ENCODE measurements at places on chromosomes 2 and 18.

DNA sequence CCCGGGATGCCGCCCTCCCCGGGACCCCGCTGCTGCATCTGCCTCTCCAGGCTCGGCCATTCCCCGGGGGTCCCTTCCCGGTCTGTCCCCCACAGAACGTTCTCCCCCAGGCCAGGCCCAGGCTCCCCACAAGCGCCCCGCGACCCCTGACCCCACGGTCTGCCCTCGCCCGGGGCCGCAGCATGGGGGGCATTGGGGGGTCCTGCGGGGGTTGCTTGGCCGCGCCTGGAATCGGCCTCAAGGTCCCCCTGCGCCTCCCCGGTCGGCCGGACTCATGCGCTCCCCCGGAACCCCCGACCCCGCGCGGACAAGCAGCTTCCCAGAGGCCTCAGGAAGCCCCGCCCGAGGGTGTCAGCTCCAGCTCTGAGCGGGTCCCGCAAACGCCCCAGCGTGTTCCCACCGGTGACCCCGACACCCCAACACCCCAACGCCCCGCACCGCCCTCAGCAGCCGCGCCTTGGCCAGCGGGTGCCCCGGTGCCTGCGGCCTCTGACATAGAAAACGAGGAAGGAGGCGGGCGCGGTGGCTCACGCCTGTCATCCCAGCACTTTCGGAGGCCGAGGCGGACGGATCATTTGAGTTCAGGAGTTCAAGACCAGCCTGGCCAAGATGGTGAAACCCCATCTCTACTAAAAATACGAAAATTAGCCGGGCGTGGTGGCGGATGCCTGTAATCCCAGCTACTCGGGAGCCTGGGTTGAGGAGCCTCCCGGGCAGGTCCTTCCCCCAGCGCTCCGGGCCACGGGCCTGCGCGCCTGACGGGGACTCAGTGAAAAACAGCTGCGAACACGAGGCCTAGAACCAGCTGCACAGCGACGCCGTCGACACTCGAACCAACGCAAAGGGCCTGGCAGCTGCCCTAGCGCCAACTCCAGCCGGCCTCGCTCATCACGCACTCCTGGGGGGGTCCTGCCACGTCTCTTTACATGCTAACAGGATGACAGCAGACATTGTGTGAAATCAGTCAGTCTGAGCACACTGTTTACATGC lies 61.8 kb upstream of the CTDP1 start:
- DNase-seq, result no peak

GRCh38 chr2:166643980-166644379 lies 149.9 kb upstream of the SCN7A start:
- no peak for DNase-seq

GRCh38 chr2:48148841-48149430 lies 242.6 kb upstream of the FBXO11 start:
- DNase-seq, result no peak

- no peak for DNase-seq
These were observed 78.8 kb upstream of the TTN start for GRCh38 chr2:178886006-178886405.

DNA sequence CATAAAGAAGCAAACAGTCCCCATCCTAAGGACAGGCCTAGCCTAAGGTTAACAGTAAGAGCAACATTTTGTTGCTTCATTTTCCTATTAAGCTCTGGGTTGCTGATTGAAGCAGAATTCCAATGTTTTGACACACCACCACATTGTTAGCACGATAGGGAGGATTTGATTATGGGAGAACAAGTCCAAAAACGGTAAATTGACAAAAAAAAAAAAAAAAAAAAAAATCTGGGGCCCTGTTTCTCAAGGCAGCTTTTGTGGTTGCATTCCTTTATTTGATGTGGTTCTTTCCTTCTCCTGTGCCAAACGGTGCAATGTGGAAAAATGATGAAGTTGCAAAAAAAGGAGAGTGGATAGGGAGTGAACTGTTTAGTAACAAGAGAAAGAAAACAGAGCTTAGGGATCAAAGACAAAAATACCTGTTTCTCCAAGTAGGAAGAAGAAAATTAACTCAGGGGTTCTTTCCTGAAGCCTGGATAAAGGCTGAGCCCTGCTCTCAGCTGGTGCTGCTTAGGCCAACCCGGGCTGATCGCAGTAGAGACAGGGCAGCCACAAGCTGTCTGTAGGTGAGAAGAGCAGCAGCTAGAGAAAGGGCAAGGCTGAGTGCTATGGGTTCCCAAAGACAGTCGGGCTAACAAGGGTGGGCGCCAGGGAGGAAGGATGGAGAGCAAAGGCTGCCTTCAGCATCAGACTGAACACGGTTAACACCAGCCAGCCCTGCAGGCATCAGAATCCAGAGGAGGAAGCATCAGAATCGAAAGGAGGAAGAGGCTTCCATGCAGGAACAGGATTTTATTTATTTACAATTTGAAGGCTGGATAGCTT lies 167.8 kb upstream of the FOSL2 start:
- no peak for DNase-seq

- no peak for DNase-seq
These were observed 2.8 kb downstream of the GAREM2 start for GRCh38 chr2:26175466-26176278.

GRCh38 chr18:25921677-25922421 lies 168.6 kb downstream of the SS18 start:
- peak; percentile 11 for DNase-seq

- DNase-seq, result no peak
These were observed 593.2 kb downstream of the ZEB2 start for GRCh38 chr2:143926736-143927135.

GRCh38 chr2:216328347-216328746 lies 43.9 kb downstream of the MARCHF4 start:
- no peak for DNase-seq

DNA sequence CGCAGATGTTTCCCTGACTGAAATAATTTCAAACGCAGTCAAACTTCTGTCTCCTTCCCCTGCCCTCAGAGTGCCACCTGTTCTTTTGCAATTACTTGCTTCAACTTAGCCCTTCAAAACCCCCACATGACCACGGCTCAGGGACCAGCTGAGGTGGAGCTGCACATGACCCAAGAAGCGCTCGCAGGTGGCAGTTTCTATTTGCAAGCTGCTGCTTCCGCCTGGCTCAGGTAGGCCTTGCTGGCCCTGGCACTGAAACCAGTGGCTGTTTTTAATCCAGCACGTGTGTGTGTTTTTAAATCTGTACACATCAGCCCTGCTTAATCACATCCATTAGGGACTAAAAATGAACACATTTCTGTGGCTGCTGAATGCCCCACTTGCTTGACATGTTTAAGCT lies 95.3 kb downstream of the CCDC93 start:
- DNase-seq, result no peak

DNA sequence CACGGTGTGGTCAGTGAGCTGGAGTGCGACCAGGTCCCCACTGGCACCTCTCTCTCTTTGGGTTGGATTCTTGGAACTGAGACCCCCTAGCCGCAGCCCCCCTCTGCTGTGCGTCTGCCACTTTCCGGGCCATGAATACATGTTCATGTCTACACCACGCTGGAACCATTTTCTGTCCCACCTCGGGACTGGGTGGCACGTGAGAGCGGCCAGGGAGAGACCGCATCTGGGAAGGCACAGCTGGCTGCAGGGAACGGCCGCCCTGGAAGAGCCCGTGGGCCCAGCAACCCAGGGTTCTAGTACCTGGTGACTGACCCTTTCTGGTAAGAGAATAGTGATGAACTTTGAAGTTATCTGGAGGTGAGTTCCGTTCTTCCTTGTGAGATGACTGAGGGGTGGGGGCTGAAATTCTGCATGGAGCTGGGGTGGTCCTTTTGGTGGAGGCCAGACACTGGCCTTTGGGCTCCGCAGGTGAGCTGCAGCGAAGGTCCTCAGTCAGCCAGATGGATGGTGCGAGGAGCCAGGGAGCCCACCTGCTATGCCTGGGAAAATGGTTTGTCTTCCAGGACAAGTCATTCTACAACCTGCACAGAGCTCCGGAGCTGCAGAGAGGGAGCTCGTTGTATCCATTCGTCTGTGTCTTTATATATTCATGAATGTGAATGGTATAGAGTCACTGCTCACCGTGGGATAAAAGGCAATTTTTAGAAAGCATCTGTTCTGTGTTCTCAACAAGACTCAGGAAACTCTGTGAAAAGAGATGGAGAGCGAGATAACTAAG lies 223.5 kb downstream of the NDUFA10 start:
- no peak for DNase-seq

GRCh38 chr2:199756211-199756610 lies 94.8 kb downstream of the FTCDNL1 start:
- no peak for DNase-seq

GRCh38 chr2:142596334-142597088 lies 281.0 kb upstream of the KYNU start:
- no peak for DNase-seq

GRCh38 chr2:160484859-160485520 lies 8.6 kb downstream of the RBMS1 start:
- peak; percentile 18 for DNase-seq

DNA sequence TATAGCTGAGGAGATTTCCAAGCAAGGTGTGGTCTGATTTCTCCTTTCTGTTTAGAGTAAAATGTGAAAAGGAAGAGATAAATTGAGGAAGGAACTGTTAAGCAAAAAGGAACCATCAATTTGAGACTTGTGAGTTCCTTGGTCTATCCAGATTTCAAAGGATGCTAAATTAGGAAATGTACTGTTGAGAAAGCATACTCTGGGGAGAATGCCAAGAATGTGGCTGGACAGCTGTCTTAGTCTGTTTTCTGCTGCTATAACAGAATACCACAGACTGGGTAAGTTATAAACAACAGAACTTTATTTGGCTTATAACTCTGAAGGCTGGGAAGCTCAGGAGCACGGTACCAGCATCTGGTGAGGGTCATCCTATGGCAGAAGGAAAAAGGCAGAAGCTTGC lies 1097.2 kb downstream of the TDRD15 start:
- DNase-seq, result no peak

GRCh38 chr2:98730053-98730706 lies 752 bp downstream of the MGAT4A start:
- DNase-seq, result peak; percentile 54

- no peak for DNase-seq
These were observed 24.0 kb downstream of the MAIP1 start for GRCh38 chr2:199979398-199979797.

DNA sequence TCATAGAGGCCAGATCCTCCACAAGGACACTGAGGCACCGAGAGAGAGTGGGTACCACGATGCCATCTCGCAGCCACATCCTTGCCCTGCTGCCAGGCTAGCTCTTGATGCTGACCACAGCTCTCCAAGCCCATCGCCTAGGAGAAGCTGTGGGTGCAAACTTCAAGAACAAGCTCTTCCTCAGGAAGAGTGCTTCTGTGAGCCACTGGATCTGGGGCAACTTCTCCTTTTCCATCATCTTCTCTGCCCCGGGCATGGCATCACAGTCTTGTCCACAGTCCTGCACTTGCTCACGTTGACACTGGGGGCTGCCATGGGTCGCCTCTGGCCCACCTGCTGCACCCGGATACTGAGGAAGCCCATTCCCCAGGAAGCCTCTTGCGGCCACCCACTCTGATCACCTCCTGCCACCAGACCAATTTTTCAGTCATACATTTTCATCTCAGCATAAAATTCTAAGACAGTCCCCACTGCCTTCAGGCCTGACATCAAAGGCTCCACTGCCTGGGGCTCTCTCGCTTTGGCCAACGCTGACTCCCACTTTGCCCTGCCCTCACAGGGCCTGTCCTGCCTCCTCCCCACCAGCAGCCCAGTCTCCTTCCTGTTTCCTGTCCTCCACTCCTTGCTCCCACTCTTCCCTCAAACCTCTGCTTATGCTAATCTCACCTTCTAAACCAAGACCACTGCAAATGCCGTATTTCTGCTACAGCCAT lies 243.9 kb downstream of the AFF3 start:
- no peak for DNase-seq

- DNase-seq, result no peak
These were observed 165.1 kb upstream of the NABP1 start for GRCh38 chr2:191512874-191513273.

DNA sequence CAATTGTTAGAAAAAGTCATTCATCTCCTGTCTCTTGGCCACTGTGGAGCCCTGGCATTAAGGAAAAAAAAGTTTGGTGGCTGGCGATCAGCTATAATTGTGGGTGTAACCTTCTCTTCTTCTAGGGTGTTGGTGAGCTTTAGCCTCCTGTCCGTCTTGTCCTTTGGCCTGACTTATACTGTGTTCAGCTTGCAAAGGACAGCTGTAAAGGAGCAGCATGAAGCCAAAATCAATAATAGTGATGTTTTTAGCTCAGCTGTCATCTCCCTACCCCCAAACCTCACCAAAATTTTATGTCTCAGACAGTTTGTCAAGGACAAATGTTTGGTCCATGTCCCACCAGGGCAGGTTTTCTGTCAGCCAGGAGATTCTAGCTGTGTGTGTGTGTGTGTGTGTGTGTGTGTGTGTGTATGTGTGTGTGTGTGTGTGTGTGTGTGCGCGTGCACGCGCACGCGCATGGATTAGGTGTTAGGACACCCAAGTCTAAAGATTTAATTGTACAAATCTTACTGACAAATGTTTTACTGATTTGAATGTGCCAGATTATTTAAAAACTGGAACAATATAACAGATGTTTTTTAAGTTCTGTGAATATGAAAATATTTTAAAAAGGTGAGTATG lies 109.2 kb downstream of the PTPRM start:
- DNase-seq, result no peak

DNA sequence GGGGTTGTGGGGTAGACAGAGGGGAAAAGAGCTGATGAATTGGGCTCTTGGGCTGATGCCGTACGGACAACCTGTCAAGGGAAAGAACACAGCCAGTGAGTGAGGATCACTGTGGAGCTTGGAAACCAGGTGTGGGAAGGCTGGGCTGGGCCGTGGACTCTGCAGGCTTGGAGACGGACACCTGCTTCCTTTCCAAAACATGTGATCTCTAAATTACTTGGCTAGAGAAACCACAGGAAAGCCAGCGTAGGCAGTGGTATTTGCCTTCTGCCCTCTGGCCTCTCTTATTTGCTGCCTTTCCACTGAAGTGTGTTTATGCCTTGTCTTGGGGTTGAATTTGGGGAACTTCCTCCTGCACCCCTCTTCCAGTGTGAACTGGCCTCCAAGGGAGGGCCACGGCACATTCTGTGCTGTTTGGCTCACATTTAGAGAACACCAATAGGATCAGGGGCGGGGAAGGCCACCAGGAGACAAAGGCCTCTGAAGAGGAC lies 267.7 kb downstream of the PRKCE start:
- DNase-seq, result no peak

- DNase-seq, result no peak
These were observed 290.8 kb downstream of the CCDC85A start for GRCh38 chr2:56474412-56475158.

GRCh38 chr2:127572841-127573240 lies 37.4 kb downstream of the MYO7B start:
- no peak for DNase-seq

DNA sequence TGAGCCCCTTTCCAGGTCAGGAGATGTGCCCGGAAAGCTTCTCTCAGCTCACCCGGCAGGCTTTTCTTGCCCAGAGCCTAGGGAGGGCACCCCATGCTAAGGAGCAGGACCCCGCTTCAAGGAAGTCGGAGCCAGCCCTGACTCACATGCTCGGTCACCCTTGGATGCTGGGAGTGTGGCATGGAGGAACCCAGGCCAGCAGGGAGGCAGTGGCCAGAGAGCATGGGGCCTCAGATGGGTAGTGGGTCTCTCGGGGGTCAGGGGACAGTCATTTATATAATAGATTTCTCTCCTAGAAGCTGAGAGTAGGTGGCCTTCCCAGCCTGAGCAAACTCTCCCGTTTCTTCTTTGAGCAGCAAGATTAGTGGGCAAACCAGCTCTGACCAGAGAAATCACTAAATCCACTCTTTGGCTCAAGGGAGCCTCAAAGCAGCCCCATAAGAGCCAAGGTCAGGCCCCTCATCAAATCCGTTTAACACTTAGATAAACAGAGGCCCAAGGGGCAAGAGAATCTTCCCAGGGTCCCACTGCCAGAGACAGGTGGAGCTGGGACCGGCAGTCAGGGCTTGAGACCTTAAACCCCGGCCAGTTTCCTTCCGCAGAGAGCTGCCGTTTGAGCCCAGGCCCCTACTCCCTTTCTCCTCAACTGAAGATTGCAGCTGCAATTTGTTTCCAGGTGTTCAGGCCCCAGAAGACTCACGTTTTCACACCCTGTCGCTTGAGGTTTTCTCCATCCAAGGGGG lies 113.1 kb downstream of the CYP26B1 start:
- DNase-seq, result no peak
